ENCODE measurements at places on chromosomes 1 and 21.

DNA sequence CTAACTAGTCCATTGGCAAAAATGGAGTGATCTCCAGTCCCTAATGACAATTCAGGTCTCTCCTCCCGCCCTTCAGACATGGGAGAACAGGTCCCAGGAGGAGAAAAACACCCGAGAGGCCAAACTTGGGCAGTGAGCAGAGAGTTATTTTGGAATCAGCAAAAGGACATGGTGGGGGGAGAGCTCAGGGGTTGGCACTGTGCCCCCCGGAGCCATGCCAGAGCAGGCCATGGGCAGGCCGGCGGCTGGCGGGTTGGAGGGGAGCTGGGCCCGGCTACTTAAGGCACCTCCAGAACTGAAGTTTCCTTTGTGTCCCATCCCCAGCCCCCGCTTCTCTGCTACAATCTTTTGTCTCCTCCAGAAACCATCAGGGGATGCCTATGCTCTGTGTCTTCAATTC is 7.1 kb downstream of the LGR6 start:
- DNase-seq = no peak

GRCh38 chr1:231951374-231951773 is 324.8 kb downstream of the DISC1 start:
- peak; percentile 72 for DNase-seq

- DNase-seq = no peak
Observed at GRCh38 chr1:109877776-109878175, 32.9 kb upstream of the CSF1 start.

GRCh38 chr1:242871471-242872030 is 347.1 kb upstream of the PLD5 start:
- DNase-seq = no peak

GRCh38 chr21:24939291-24939690 is 668.0 kb downstream of the MRPL39 start:
- DNase-seq = no peak

GRCh38 chr1:1281533-1282321 is 1.5 kb downstream of the SCNN1D start:
- DNase-seq = no peak

- no peak for DNase-seq
Observed at GRCh38 chr1:1612104-1612400, 3.2 kb upstream of the MIB2 start.

DNA sequence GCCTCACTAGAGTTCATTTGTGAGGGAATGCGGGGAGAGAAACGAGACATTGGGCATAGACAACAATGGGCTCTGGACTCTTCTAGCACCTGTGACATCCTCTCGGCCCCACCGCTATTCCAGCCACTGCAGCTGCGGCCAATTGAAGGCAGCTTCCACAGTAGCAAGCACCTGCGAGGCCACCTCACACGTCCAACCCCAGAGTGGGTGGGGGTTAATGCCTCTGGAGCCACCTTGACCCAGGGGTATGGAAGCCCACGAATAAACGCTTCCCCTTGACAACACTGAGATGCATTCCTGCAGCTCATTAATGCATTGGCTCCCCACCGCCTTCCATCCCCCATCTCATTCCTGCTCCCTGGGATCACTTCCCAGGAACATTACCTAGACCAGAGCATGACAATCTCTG is 104.4 kb downstream of the GLIS1 start:
- DNase-seq = peak; percentile 89

Measured in esophagus muscularis mucosa (tissue), 4 donors.